Activated B cell treated with CpG ODN at 0.5 μM for 24 hours (primary cell): ENCODE measurements at places on chromosomes 2 and 18.

- peaks cover 5% of the 10 kb centered on the region for H3K36me3 ChIP-seq
- H3K27ac ChIP-seq, result peak overlapping the region; percentile 98
- DNase-seq, result peak; percentile 69
- H3K4me3 ChIP-seq, result peak overlapping the region; percentile 95
- H3K4me1 ChIP-seq, result peaks cover 25% of the 10 kb centered on the region
These were observed 1.7 kb upstream of the SMAD7 start for GRCh38 chr18:48952287-48953103.

DNA sequence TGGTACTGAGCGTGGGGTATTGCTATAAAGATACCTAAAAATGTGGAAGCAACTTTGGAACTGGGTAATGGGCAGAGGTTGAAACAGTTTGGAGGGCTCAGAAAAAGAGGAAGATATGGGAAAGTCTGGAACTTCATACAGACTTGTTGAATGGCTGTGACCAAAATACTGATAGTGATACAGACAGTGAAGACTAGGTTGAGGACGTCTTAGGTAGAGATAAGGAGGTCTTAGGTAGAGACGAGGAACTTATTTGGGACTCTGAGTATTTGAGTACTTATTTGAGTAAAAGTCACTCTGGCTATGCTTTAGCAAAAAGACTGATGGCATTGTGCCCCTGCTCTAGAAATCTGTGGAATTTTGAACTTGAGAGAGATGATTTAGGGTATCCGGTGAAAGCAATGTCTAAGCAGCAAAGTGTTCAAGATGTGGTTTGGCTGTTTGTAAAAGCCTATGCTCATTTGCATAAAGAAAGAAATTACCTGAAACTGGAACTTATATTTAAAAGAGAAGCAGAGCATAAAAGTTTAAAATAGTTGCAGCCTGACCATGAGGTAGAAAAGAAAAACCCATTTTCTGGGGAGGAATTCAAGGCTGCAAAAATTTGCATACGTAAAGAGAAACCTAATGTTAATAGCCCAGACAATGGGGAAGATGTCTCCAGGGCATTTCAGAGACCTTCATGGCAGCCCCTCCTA lies 219.6 kb downstream of the PDE1A start:
- peaks cover 7% of the 10 kb centered on the region for H3K4me1 ChIP-seq
- no peak overlapping the region for H3K27ac ChIP-seq
- DNase-seq, result no peak
- H3K27me3 ChIP-seq, result peaks cover 1% of the 10 kb centered on the region

DNA sequence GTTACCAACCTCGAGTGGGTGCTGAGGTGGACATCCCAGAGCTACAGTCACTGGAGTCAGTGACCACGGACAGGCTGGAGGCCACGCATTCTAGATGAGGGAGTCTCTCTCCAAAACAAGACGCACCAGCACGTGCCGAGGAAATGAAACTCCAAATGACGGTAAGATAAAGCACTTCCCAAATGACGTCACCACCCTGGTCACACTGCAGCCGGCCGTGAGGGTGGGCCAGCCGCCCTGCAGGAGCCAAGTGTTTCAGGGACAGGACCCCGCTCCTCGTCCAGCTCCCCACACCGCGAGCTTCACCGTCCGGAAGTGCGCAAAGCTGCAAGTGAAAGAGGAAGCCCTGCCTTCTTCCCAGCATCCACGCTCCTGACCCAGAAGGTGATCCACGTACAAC lies 99.4 kb downstream of the ZNF516 start:
- no peak overlapping the region for H3K4me3 ChIP-seq
- H3K4me1 ChIP-seq, result peaks cover 12% of the 10 kb centered on the region
- H3K27ac ChIP-seq, result no peak overlapping the region
- H3K36me3 ChIP-seq, result no peaks in the 10 kb centered on the region

DNA sequence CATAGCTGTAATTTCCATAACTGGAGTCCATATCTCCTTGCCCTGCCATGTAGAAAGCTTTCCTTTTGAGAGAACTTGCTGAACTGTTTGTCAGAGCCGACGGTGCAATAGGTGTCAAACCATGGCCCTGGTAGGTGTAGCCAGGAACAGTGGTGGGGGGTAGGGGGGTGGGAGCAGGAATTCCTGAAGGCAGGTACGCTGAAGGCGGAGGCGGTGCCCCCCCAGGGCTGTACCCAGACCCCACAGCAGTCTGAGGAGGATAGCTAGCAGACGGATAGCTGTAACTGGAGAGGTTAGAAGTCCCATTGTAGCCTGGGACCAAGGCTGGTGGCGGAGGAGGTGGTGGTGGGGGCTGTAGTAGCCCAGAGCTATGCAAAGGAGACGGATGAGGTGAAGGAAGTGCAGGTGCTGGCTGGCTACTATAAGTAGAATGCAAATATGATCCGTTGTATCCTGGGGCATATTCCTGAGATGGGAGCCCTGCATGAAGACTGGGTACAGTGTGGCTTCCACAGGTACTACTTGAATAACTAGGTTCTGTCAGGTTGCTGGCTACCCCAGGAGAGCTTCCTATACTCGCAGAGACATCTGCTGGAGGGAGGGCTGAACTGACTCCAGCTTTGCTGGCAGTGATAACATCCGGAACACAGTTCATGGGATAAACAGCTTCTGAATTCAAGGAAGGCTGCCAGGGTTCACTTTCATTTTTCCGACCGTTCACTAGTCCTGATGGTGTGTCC lies 124.8 kb downstream of the FIGN start:
- H3K27me3 ChIP-seq, result no peaks in the 10 kb centered on the region
- H3K36me3 ChIP-seq, result no peaks in the 10 kb centered on the region
- no peak overlapping the region for H3K4me3 ChIP-seq

DNA sequence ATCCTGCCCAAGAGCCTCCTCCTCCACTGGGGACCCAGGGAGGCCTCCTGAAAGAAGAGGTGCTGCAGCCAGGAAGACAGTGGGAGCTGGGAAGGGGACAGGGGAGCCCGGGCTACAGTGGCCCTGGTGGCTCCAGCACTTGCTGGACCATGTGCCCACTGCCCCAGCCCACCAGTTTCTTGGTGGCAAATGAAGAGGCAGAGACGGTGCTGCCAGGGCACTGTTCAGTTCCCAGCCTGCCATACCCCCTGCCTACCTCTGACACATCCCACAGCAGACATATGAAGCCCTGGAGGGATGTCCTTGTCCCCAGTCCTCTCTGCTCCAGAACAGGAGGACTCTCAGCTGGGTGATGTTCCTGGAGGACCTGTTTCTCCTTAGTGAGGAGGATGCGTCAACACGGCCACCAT lies 3.7 kb downstream of the RAMP1 start:
- no peak overlapping the region for H3K27ac ChIP-seq
- H3K36me3 ChIP-seq, result no peaks in the 10 kb centered on the region
- H3K27me3 ChIP-seq, result peaks cover 43% of the 10 kb centered on the region
- H3K4me1 ChIP-seq, result peaks cover 7% of the 10 kb centered on the region

DNA sequence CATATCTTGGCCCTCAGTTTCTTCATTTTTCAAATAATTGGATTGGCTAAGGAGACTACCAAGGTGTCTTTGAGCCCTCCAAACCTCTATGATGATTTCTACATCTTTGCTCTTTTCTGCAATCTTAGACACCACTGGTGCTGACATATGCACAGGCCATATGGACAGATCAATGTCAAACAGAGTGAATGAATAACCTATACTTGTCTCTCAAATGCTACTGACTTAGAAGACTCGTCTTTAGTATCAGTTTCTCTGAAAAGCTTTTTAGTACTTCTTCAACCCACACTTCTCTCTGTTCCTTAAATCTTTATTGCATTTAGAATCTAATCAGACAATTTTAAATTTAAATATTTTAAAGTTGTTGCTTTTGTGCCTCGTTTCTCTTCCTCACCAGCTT lies 258.2 kb downstream of the LTBP1 start:
- no peak for DNase-seq
- peaks cover 6% of the 10 kb centered on the region for H3K27me3 ChIP-seq
- H3K27ac ChIP-seq, result no peak overlapping the region
- H3K4me1 ChIP-seq, result peaks cover 2% of the 10 kb centered on the region
- H3K36me3 ChIP-seq, result no peaks in the 10 kb centered on the region

GRCh38 chr18:23703057-23703986 lies 14.1 kb downstream of the LAMA3 start:
- H3K27me3 ChIP-seq, result peaks cover 25% of the 10 kb centered on the region
- peaks cover 6% of the 10 kb centered on the region for H3K4me1 ChIP-seq
- no peak overlapping the region for H3K27ac ChIP-seq
- no peak overlapping the region for H3K4me3 ChIP-seq
- no peak for DNase-seq
- no peaks in the 10 kb centered on the region for H3K36me3 ChIP-seq

DNA sequence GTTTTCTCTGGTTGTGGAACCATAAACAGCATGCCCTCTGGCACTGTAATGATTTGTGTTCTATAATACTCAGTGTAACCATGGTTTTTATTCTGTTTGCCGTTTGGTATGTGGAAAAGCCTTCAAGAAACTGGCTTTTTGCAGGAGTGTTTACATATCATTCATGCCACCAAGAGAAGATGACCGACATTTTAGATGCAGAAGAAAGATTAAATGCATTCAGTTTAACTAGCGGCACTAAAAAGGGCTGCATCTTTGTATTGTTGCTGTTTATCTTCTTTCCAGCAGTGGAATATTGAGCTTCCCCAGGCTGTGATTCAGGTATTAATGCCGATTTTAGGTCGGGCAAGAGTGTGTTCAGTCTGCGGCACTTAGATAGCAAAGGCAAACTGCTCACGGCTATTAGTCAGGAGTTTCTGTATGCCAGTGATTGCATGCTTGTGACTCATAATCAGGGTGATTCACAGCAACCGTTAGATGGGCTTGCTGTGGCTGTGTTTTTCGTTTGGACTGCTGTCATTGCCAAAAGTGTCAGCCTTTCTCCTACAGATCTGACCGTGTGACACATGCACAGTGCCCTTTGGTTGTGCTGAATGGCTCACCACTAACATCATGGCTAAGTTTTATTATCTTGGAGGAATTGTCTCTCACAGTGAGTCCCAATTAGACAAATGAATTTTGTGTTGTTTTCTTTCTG lies 479.7 kb downstream of the PARD3B start:
- H3K27me3 ChIP-seq, result no peaks in the 10 kb centered on the region
- H3K4me3 ChIP-seq, result no peak overlapping the region
- DNase-seq, result no peak
- H3K36me3 ChIP-seq, result no peaks in the 10 kb centered on the region
- no peak overlapping the region for H3K27ac ChIP-seq
- no peaks in the 10 kb centered on the region for H3K4me1 ChIP-seq

GRCh38 chr18:12552879-12553242 lies 105.0 kb downstream of the SPIRE1 start:
- DNase-seq, result no peak
- H3K27ac ChIP-seq, result no peak overlapping the region
- H3K4me1 ChIP-seq, result no peaks in the 10 kb centered on the region
- no peak overlapping the region for H3K4me3 ChIP-seq
- no peaks in the 10 kb centered on the region for H3K27me3 ChIP-seq

DNA sequence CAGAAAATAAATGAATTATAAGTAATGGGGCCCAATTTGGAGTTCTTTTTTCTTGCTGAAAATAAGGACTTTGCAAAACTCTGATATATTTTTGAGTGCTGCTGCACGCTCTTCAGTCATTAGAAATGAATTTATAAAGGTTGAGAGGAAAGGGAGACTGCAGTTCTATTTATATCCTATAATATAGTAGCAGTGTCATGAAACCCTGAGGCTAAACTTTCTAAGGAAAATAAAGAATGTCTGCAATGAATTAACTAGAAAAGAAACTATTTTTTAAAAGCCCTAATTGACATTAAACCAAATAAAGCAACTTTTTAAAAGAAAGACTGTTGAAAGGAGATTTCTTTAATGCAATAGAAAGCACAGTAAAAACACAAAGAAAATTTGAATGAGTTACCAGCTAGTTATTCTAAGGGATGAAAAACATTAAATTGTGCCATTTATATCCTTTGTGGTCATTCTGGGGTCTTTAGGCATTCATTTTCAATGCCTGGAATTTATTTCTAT lies 1072.8 kb upstream of the TMEFF2 start:
- H3K36me3 ChIP-seq, result no peaks in the 10 kb centered on the region
- H3K27me3 ChIP-seq, result no peaks in the 10 kb centered on the region
- no peak for DNase-seq

- no peak overlapping the region for H3K27ac ChIP-seq
- no peaks in the 10 kb centered on the region for H3K27me3 ChIP-seq
- no peak for DNase-seq
These were observed 1481.6 kb upstream of the PIK3C3 start for GRCh38 chr18:40473221-40474029.

GRCh38 chr2:167943897-167944296 lies 303.5 kb downstream of the STK39 start:
- no peak overlapping the region for H3K27ac ChIP-seq
- H3K27me3 ChIP-seq, result peaks cover under 1% of the 10 kb centered on the region
- H3K4me3 ChIP-seq, result no peak overlapping the region
- H3K36me3 ChIP-seq, result no peaks in the 10 kb centered on the region
- no peaks in the 10 kb centered on the region for H3K4me1 ChIP-seq

- H3K27me3 ChIP-seq, result peaks cover 10% of the 10 kb centered on the region
- peaks cover 17% of the 10 kb centered on the region for H3K4me1 ChIP-seq
- no peak for DNase-seq
- H3K4me3 ChIP-seq, result peak overlapping the region; percentile 96
- H3K27ac ChIP-seq, result peak overlapping the region; percentile 95
- peaks cover 12% of the 10 kb centered on the region for H3K36me3 ChIP-seq
These were observed 871 bp upstream of the ALS2 start for GRCh38 chr2:201781557-201782051.

GRCh38 chr2:38789691-38790090 lies 11.7 kb downstream of the GEMIN6 start:
- no peaks in the 10 kb centered on the region for H3K36me3 ChIP-seq
- H3K27me3 ChIP-seq, result no peaks in the 10 kb centered on the region
- no peak for DNase-seq
